ENCODE measurements at places on chromosomes 12 and 14.

DNA sequence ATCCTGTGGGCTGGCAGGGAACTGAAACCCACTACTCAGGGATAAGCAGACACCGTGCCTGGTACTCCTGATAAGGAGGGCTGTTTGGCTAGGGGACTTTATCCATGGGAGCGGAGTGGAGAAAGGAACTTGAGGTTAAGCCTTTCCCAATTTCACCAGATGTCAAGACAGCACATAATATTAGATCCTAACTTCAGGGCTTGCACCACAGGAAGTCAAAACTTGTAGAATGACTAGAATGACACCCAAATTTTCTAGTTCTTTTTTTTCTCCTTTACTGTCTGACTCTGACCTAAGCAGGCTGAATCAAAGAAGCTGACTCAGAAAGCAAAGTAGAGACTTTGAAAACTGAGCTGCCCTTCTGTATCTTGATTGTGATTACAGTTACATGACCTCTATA is 7.1 kb upstream of the CGRRF1 start:
- no peak for DNase-seq

- DNase-seq = no peak
These were observed 849 bp downstream of the WNT1 start for GRCh38 chr12:48978741-48979601.

DNA sequence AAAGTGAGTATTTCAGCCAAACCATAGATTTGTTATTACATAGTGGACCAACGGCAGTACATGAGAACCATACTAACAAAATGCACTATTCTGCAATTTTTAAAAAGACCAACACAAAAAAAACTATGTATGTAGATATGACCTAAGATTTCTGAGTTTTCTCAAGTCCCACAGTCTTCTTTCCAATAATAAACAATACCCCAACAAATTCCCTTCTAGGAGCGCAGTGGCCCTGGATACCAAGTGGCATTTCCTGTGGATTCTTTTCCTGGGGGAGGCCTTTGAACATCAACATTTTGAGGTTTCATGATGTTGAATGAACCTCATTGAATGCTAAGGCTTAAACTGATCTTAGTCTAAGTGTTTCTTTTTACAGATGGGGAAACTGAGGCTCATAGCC is 210.5 kb downstream of the BCAT1 start:
- DNase-seq = no peak

- no peak for DNase-seq
These were observed 39.4 kb upstream of the BEGAIN start for GRCh38 chr14:100626614-100627013.

DNA sequence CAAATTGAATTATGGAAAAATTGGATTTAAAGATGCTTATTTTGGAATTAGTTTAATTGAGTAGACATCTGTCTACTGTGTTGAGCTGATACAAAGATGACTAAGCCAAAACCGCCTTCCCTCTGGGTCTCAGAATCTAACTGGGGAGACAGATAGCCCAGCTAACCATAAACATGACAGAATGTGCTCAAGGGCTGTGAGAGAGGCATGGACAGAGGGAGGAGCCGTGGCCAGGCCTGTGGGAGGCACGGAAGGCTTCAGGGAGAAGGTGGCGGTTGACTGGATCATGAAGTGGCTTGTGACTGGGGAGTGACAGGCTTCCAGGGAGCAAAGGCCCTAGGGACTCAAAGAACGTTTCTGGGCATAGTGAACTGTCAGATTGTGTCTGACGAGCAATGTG is 74.6 kb downstream of the DACT1 start:
- no peak for DNase-seq

DNA sequence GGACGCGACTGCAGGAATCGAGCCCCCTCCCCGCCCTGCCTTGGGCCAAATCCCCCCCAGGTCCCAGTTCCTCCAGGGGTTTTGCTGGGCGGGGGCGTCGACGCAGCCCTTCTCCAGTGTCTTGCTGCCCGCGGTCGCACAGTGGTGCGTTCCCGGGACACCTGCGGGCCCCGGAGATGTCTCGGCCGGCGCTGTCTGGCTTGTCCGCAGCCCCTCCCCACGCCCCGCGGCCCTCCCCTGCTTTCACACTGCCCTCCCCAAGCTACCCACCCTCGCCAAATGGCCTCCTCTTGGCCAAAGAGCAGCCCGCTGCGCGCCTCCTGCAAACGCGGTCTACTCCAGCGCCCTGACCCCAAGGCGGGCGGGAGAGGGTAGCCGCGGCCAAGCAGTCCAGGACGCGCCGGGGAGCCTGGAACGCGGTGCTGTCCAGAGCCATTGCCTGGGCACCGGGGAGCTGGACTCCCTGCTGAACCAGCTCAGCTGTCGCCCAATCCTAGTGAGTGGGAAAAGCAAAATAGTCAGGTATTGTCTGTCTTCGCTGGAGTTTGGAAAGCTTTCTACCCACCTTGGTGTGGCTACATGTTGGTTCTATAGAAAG is 122.0 kb downstream of the AACS start:
- no peak for DNase-seq

DNA sequence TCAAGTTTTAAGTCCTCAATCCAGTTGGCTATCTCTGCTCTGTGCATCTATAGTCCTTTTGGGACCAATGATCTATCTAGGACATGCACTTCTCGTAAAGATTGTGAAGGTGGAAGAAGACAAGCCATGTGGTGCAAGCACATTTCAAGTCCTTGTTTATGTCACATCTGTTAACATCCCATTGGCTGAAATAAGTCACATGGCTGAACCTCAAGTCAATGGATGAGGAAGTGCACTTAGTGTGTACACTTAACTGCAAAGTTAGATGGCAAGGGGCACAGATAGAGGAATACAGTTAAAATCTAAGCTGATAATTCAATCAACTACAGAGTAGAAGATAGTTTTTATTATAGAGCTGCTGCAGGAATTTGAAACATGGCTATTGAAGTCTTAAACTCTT is 362.8 kb upstream of the TBX3 start:
- DNase-seq = no peak
